ENCODE measurements at places on chromosomes 3 and 15.

DNA sequence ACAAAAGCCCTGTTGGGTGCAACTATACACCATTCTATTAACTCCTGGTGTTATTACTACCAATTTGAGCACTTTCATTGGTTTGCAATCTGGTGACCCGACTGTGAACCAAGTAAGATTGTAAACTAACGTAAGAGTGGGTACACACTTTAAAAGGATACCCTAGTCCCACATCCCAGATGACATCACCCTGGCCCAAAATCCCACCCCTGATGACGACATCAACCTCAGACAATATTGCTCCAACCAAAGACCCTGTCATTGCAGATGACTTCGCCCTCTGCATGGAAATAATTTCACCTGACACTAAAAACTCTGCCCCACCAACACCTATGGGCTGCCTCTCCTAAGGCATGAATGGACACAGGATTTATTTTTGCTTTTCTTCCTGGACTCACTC, 25.6 kb upstream of the MKRN3 start:
- no peak for DNase-seq

GRCh38 chr3:134294302-134295280, 43.9 kb upstream of the RYK start:
- no peak for DNase-seq

DNA sequence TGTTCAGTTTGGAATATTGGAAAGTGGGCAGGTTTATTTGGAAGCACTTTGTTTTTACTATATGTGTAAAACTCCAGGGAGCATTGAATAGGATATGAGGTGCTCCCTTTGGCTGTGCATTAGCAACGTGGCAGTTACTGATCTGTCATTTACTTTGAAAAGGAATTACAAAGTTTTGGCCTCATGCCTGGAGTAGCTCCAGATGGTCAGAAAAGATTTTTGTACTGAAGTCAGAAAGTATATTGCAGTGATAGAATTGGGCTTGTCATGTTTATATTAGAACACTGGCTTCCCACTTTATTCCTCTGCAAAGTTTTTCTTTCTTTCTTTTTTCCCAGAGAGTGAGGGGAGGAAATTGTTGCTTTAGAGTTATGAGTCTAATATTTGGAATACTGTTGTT, 26.1 kb downstream of the FNDC3B start:
- DNase-seq = peak; percentile 84

- no peak for DNase-seq
These were observed 697 bp upstream of the TRIM69 start for GRCh38 chr15:44735482-44736180.

DNA sequence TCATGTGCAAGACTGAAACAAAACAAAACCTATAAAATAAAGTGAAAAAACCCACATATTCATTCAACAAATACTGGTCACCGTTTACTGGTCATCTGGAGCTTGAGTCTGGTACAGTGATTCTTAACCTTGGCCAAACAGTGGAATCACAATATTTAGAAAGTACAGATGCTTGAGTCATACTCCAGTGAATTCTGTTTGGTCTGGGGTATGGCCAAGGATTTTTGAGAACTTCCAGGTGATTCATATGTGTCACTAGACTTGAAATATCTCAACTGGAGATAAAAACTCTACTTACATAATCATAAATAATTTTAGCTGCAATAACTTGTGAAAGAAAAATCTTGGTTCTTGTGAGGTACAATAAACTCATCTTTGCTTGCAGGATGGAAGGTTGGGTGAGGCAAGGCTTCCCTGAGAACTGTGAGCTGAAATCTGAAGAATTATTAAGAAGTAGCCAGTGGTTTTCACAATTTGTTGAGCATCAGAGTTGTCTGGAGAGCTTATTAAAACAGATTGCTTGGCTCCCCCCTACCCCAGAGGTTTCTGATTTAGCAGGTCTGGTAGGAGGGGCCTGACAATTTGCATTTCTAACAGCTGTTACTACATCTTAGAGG, 9.6 kb downstream of the NEK11 start:
- peak; percentile 87 for DNase-seq

GRCh38 chr15:94174399-94174802, 57.0 kb upstream of the MCTP2 start:
- peak; percentile 78 for DNase-seq

DNA sequence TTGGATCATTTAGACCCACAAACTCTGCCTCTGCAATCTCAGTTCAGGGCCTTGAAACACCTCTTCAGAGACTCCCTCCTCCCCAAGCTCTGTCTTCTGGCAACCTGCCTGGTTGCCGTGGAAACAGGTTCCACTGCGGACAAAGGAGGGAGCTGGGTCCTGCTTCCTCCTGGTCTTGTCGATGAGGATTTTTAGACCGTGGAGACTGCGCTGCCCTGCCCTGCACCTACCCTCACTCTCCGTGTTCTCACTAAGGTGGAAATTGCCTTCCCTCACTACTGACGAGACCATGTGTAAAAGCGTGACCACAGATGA, at the start of gene RTP1:
TSS of gene RTP1 (plus strand) at position 152 of the 315 bp plus-strand sequence. CDS start at position 182, 30 bp downstream.
- no peak for DNase-seq

GRCh38 chr3:66572090-66572675, 71.4 kb upstream of the LRIG1 start:
- DNase-seq = no peak

DNA sequence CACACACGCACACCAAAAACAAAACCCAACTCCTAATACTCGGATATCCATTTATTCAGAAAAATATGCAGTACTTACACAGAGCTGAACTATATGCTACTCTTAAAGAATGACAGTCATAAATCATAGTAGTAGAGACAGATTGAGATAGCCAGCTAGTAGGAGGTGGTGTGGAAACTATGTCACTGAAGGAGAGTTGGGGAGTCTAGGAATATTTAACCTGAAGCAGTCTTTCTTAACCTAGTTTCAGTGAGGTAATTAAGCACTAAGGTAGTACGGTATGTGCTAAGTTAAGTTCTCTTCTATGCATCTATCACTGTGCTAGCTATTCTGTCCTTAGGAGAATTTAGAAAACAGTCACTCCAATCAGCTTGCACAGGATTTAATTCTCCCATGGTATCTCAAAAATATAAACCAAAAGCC, 54.2 kb downstream of the ANKRD28 start:
- no peak for DNase-seq

DNA sequence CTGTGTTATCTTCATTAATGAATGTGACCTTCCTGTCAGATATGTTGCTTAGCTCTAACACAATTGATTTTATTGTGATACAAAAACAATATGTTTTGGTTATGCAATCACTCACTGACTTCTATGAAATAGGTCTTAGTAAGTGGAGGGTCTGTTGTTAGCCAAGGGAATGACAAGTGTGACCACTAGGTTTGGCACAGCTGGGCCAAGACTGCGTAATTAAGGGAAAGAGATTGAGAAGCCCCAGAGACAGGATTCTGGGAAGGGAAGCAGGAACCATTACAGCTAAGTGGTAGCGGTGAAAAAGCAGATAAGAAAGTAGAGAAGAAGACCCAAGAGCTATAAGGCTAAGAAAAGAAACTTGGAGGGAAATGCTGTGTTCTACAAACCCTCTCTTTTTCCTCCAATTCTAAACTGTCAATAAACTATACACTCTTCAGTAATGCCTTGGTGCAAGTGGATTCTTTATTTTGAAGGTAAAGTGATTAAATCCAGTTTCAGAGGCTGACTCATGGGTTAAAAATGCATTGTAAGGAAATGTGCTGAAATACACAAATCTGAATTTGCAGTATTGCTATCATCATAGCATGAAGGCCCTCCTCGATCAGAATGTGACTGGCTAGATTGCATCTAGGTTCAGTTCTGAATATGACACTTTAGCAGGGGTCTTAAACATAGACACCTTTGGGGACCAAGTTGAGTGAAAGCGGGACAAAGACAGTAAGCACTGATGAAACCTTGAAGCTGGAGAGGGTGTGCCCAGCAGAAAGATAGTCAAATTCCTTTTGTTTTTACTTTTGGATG, 26.1 kb downstream of the KCNMB2 start:
- peak; percentile 53 for DNase-seq

- no peak for DNase-seq
These were observed 32.3 kb upstream of the CTSH start for GRCh38 chr15:78977091-78977571.

DNA sequence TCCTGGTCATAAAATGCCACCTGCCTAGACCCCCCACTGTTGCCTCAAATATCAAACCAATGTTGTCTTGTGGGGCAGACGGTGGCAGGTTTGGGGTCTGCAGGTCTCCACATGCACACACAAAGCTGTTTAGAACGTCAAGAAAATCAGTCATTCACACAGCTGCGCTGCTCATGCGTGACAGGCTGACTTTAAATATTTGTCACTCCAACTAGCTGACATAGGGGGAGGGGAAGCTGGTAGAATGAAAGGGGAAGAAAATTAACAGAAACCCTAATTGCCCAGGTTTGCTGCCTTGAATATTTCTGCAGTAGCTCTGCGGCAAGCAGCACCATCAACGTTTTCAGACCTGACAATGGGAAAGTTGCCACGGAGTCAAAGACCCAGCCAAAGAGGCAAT, 201.8 kb downstream of the ABHD5 start:
- no peak for DNase-seq

DNA sequence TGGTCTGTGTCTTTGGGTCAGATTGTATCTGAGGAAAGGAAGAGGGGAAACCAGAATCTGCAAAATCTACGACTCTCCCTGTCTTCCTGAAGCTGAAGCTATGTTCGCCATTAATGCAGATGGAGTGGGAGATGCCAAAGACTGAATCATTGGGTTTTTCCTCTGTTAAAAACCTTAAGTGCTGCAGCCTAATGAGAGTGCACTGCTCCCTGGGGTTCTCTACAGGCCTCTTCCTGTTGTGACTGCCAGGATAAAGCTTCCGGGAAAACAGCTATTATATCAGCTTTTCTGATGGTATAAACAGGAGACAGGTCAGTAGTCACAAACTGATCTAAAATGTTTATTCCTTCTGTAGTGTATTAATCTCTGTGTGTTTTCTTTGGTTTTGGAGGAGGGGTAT, 24.0 kb downstream of the RMDN3 start:
- peak; percentile 31 for DNase-seq

DNA sequence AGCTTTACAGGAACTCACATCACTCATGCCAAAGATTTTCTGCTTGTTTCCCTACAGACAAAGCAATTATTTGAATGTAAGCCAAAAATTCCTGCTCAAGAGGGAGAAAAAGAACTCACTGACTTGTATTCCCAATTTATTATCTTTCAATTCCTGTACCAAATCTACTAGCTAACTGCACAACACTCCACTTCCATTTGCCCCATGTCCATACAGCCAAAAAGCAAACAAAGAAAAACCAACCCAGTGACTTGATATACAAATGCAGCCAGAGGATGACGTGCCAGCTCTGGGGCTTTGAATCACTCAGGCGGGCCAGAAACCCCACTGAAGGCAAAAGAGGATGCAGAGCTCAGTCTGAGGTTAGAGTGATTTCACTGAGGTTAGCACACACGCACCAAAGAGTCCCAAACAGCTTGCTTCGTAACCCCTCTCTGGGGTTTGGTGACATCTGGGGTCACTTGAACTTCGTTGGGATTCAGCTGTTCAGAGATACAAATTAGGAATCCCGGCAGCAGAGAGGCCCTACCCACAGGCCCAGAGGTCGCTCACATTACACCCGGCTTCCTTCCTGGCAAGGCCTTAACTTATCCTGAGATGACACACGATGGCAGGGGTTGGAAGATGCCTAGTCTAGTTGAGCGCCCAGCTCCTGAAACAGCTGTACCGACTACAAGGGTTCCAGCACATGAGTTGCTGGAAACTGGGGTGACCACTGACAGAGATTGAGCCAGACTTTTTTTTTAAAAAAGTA, 1.6 kb downstream of the RFTN1 start:
- DNase-seq = peak; percentile 89
